CD4-positive, alpha-beta T cell (primary cell): ENCODE measurements at places on chromosomes 2 and 18.

DNA sequence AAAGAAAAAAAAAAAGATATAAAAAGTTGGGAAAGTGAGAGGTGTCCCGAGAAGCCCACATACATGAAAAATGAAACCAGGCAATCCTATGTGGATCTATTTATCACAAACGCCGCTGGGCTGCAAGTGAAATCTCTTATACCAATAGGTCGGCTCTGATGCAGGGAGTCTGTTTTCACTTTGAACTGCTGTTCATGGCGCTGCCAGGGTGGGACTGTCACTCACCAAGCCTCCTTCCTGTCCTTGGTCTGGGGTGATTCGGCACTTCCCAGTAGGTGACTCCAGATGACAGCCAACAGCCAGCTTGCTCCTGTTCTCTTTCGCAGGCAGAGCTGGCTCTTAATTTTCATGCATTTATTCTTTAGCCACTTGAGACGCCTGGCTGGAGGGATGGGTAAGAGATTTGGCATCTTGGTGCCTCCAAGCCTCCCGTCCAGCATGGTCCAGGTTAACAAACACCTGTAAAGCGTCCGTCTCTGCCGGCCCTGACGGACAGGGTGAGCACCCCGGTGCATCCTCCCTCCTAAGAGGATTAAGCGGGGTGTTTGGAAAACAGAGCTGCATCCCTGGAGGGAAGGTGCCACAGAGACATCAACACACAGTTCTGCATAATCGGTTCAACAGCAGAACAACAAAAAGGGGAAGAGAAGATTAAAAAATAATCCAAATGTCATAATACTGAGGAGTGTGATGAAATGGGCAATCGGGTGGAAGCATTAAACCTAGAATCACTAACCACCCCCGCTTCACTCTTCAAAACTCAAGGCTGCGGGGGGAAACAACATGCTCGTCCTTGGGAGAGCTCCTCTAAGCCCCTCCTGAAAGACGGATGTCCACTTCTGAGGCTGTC is 58.7 kb downstream of the STEAP3 start:
- DNase-seq = no peak

DNA sequence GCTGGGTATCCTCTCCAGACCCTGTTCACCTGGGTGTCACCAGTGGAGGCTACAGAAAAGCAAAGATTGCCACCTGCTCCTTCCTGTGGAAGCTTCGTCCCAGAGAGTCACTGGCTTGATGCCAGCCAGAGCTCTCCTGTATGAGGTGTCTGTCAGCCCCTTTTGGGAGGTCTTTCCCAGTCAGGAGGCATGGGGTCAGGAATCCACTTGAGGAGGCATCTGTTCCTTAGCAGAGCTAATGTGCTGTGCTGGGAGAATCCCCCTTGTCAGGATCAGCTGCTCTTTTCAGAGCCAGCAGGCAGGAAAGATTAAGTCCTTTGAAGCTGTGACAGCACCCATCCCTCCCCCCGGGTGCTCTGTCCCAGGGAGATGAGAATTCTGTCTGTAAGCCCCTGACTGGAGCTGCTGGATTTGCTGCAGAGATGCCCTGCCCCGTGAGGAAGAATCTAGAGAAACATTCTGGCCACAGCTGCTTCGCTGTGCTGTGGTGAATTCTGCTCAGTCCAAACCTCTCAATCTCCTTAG is 121.8 kb downstream of the GPR39 start:
- no peak for DNase-seq

DNA sequence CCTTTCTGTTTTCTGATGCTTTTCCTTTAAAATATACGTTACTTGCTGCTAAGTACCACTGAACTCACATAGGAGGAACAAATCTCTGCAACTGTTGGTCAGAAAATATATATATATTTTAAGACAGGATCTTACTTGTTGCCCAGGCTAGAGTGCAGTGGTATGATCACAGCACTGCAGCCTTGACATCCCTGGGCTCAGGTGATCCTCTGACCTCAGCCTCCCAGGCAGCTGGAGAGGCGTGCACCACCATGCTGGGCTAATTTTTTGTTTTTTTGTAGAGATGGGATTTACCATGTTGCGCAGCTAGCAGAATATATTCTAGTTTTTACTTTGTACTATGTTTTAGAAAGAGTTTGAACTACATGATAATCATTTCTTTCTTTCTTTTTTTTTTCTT is 51.5 kb downstream of the EHBP1 start:
- no peak for DNase-seq

GRCh38 chr2:95042472-95043271 is 17.2 kb downstream of the MAL start:
- no peak for DNase-seq

- DNase-seq = no peak
Observed at GRCh38 chr2:45929674-45930395, 278.4 kb downstream of the PRKCE start.
